ENCODE measurements at places on chromosomes 12 and 14.

- DNase-seq, result no peak
Observed at GRCh38 chr12:27965411-27965810, 7.1 kb downstream of the PTHLH start.

DNA sequence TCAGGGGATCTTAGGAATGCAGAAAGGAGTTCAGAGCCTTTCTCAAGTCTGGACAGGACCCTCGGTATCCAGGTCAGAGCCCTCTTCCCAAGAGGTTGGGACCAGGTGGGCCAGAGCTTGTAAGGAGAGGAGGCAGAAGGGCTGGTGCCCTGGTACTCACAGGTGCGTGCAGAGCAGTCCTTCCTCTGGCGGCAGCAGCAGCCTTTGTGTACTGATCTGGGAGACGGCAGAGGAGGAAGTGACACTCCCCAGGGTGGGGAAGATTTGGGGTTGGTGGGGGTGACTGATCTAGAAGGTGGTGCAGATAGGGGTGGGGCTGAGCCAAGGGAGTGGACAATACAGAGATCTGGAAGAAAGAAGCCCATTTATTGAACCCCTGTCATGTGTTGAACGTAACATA lies at the start of gene ITGB7:
ITGB7 (minus strand) TSS at position 210 of the 400 bp plus-strand sequence. CDS start 6,808 bp downstream, outside the sequence.
- DNase-seq, result no peak

GRCh38 chr14:35532783-35533356 lies 1.1 kb upstream of the INSM2 start:
- no peak for DNase-seq

GRCh38 chr14:41558490-41558889 lies 48.2 kb upstream of the LRFN5 start:
- no peak for DNase-seq

DNA sequence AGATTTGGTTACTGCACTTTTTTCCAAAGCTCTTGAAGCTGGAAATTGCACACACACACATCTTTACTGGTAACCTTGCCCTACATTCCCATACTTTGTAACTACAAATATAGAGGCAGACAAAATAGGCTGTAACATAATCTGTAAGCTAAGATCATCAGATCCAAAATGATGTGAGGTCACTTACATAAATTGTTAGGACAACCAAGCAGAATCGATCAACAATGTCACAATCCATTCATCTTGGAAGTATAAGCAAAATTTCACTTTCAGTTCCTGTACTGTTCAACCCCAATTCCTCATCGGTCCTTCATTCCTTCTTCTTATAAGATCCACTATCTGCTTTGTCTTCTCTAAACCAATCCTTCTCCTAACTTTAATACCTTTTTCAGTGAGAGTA lies 72.6 kb downstream of the EPS8 start:
- no peak for DNase-seq

GRCh38 chr12:96146747-96147146 lies 47.4 kb upstream of the ELK3 start:
- DNase-seq, result no peak

GRCh38 chr12:40691913-40692764 lies at the start of gene CNTN1:
CNTN1 (plus strand) TSS chr12:40692439.
- DNase-seq, result peak; percentile 95

- DNase-seq, result no peak
Observed at GRCh38 chr14:61609884-61610283, 85.4 kb upstream of the HIF1A start.

DNA sequence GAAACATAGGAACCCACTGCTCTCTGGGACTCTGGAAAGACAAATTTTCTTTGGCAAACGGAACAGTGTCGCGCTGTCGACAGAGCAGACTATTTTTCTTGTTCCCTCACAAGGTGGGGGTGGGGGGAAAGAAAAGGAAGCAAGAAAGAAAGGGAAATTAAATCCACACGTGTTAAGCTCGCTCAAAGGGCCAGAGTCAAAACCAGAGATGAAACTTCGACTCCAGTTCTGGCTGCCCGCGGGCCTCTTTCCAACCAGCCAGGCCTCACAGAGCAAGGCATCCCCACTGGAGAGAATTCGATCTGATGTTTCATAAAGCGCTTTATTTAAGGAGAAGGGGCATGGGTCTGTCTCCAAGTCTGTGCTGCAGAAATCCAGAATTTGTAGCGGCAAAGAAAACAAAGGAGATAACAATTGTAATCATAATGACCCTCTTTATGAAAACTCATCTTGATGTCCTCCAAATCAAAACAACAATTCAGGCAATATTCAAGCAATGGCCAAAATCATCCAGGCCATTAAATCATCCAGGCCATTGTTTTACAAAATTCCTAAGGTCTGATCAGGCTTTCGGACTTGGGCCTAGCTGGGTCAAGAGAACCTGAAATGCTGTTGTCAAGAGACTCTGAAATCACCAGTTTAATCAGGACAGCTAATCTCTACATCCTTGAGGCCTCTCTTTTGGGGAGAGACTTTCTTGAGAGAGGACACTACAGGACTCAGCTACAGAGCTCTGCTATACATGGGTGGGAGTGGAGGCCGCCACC lies 5.3 kb upstream of the TBX5 start:
- no peak for DNase-seq

- DNase-seq, result no peak
Observed at GRCh38 chr12:119259484-119259883, 75.0 kb upstream of the CCDC60 start.

GRCh38 chr14:99518441-99519346 lies 37.5 kb downstream of the CCNK start:
- peak; percentile 80 for DNase-seq

DNA sequence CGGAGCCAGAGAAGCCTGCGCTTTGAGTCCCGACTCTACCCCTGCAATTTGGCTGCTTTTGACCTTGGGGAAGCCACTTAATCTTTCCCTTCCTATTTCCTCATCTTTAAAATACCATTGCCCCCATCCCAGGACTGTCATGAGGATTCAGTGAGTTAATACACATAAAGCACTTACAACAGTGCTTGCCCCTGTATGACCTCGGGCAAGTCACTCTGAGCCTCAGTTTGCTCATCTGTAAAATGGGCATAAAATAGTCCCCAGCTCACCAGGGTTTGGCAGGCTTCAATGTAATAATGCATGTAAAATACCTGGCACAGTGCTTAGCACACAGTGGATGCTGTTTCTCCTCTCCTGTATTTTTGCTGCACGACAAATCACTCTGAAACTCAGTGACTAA lies 278.7 kb upstream of the PWP1 start:
- DNase-seq, result no peak

DNA sequence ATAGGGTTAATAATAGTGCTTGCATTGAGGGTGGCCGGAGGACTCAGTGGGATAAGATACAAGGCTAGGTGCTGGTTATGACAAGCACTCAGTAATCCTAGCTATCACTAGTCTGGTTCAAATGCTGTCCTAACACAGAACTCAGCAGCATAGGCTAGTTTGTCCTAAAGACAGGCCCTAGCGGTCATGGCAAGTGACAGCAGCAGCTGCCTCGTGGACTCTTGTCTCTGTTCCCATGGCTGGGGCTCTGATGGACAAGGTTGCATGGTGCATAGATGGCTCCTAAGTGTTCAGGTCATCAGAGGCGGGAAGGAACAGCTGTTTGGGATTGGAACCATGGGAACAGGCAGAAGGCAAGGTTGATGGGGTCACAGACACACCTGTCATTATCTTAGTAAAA lies 42.4 kb upstream of the IGF1 start:
- DNase-seq, result peak; percentile 21

- DNase-seq, result no peak
Observed at GRCh38 chr12:128940974-128941373, 87.7 kb downstream of the GLT1D1 start.

- DNase-seq, result no peak
Observed at GRCh38 chr12:7075518-7075917, 15.0 kb downstream of the C1S start.

DNA sequence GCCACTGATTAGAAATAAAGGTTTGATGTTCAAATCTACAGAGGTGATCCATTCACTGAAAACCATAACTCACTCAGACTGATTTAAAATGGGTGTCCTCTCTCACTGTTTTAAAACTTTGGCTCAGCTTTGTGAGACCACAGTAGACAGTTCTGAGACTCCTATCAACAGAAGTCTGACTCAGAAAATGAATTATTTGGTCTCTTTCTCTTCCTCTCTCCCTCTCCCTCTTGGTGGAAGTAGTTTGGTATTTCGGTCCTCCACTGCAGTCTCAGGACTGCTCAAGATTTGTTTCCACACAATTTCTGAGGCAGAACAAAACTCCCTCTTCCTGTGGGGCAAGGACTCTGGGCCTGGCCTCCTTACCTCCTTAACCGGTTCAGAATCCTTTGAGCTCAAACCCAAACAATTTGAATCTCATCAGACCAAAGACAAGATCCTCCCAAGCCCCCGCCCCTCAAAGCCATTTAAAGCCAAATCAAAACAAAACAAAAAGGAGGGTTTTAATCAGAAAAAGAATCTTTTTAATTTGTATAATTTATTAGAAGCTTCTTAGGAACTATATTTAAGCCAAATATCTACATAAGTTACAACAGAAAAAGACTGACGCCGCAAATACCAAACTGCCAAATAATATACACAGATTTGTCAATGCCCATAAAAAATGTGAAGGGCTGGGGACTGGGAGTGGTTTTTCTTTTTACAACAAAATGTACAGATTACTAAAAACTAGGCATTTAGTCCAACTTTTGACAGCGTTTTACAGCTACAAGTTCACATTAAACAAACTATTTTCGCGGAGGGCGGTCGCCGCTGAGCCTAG lies 3.9 kb downstream of the NKX2-1 start:
- DNase-seq, result no peak

GRCh38 chr14:84125676-84126075 lies 1404.3 kb upstream of the FLRT2 start:
- DNase-seq, result no peak

- DNase-seq, result no peak
Observed at GRCh38 chr12:98371419-98371818, 144.0 kb upstream of the TMPO start.

GRCh38 chr12:79643821-79644220 lies 46.9 kb downstream of the PAWR start:
- no peak for DNase-seq

DNA sequence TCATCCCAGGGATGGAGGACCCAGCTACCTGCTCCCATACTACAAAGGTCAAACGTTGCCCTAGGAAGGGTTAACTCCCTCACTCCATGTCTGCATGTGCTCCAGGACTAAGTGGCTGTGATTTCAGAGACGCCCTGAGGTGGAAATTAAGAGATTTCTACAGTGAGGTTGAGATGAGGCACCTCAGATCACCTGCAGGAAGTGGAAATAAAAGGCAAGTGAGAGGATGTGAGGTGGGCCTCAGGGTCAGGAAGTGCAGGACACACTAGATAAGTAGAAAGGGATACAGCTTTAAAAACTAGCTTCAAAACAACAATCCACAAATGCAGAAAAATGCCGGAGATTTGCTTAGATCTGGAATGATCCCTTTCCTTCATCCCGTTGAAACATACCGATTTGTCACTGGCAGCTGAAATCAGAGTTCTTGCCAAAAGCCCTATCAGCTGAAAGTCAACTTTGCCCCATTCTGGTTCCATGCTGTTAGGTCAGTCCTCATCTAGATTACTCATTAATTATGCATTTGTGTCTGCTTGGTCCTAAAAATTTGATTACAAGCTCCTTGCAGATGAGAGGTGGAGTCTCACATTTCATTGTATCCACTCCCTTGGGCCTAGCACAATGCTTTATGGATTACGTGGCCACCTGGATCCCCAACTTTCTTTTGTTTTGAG lies 6.6 kb downstream of the PLBD1 start:
- no peak for DNase-seq

DNA sequence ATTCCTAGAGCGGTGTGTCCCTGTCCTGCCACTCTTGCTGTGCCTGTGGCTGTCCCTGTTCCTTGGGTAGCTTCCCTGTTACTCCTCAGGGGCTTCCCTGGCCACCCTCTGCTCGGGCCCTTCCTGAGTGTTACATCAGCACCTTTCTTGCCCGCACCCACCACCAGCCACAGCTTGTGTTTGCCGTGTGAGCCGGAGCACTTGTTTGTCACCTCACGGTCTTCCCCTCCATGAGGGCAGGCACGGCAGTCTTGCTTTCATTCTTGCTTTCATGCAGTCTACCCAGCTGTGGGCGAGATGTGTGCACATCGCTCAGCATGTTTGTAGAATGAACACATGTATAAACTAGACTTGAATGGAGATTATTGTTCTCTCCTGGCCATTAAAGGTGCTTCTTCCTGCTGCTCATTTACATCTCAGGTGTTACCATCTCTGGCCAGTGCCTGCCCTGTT lies 42.0 kb downstream of the TRAF3 start:
- no peak for DNase-seq

DNA sequence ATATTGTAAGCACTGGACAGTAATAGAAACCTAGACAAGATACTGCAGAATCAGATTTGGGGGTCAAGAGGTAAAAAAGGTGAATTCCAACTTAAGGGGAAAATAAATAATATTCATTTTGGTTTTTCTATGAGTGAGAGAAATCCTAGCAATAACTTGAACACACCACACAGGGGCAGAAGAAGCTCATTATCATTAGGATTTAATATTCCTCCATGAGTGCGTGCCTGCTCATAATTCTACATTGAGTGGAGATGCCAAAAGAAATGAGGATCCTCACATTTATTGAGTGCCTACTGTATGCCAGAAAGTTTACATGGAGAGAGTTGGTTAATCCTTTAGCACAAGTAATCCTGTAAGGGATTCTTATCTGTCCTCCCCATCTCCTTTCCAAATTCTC lies 40.5 kb upstream of the C14orf132 start:
- DNase-seq, result no peak

DNA sequence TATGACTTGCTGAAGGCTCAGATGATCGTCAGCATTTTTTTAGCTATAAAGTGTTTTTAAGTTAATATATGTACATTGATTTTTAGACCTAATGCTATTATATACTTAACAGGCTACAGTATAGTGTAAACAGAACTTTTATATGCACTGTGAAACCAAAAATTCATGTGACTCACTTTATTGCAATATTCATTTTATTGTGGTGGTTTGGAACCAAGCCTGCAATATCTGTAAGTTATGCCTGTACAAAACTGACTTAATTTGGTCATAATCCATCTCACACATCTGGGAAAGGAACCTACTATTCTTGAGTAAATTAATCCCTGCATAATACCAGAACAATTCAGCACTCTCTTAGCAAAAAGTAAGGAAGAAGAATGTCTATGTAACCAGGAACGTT lies 390.7 kb downstream of the SYT1 start:
- no peak for DNase-seq

DNA sequence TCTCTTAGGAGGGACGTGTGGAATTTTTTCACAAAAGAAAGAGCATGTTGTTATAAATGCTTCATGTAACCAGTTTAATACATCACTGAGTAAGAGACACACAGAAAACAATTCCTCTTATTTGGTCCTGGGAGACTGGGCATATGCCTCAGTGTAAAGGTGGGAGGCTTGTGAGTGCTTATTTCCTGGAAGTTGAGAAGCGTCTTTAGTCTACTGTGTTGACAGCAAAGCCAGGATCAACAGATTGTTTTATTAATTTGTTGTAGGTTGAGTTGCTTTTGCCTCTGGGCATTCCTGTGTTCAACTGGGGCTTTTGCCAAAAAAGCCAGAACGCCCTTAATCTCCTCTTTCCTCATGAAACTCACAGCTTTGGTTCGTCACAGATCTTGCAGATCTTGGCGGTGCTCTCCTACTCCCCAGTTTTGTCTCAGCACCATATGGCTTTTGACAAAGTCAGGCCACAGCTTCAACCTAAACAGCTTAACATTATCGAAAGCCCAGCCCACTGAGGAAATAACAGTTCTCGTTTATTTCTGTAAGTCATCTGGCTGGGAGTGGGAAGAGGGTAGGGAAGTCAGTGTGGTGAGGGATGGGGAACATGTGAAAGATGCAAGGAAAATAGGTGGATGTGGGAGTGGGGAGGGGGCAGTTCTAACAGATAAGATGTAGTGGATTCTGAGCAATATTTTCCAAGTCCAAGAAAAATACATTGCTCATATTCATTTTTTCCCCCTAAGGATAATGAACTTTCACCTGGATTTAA lies 227.2 kb downstream of the DACT1 start:
- no peak for DNase-seq

GRCh38 chr12:127399451-127399850 lies 867.5 kb upstream of the TMEM132C start:
- DNase-seq, result no peak
